ENCODE measurements at places on chromosomes 2 and 18.

GRCh38 chr2:161159456-161160225 is 587 bp upstream of the TANK start:
- DNase-seq: no peak

GRCh38 chr2:167411367-167411766 is 523.1 kb downstream of the XIRP2 start:
- DNase-seq: no peak

GRCh38 chr2:30800159-30800558 is 7.1 kb downstream of the CAPN13 start:
- no peak for DNase-seq

DNA sequence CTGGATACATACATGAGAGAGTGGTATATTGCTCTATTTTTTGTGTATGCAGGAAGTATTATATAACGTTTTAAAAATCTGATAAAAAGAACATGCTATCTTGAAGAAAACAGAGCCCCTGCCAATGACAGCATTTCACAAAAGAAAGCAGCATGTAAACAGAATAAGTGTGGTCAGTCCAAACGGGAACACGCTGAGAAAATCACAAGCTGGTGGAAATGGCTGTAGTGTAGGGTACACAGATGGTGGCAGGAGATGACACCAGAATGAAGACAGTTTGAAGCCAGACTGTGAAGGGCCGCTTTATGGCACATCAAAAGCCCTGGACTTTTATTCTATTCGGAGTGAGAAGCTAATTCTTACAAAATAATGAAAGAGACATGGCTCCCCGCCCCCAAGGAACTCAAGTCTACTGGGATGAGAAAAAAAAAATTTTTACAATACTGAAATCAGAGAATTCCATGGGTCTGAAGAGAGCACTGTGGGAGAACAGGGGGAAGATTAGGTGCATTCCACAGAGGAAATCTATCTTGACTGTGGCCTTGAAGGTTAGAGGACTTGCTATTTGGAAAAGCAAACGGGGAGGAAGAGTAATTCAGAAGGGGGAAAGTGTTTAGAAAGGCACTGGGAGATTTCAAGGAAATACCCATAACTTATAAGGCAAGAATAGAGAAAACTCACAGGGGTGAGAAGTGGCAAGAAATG is 217.7 kb upstream of the SMAD7 start:
- DNase-seq: no peak

DNA sequence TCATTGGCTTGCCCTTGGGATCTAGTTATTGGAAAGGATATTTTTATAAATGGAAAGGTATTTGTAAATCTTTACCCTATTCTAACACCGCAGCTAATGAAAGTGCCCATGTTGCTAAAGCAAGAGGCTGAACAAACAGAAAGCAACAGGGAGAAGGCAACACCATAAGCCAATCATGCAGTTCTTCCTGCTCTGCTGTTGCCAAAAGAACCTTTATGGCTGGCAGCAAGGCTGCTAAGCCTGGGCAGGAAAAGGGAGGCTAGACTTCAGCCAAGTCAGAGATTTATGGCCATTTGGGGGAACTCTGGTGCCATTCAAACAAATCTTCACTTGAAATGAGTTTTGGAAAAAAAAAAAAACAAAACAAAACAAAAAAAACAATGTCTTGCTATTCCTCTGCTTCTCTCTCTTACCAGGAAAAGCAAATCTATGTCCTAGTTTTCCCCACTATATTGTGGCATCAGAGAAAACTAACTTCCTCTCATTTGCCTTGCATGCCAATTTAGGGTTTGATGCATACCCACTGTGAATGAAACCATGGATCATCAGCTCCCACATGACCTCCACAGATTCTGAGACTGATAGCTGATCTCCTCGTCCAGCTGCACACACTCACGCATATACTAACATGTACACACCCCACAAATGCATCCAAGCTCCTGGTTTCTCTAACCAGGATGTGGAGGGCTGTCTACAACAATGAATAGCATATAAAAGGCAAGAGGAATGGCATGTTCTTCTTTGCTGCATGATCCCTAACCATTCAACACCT is 179.3 kb downstream of the C1D start:
- DNase-seq: no peak

- DNase-seq: no peak
Observed at GRCh38 chr18:73733806-73734314, 413.8 kb downstream of the FBXO15 start.

DNA sequence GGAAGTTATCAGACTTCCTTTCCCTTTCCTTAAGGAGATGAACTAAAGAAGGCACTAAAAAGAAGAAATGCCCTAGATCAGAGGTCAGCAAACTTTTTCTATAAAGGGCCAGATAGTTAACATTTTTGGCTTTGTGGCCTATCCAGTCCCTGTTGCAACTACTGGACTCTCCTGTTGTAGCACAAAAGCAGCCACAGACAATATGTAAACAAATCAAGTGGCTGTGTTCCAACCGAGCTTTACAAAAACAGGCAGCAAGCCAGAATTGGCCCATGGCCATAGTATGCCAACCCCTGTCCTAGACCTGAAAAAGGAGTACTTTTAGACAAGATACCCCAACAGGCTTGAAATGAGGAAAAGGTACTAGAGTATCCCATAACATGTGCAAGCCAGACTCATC is 10.9 kb downstream of the NHEJ1 start:
- no peak for DNase-seq

DNA sequence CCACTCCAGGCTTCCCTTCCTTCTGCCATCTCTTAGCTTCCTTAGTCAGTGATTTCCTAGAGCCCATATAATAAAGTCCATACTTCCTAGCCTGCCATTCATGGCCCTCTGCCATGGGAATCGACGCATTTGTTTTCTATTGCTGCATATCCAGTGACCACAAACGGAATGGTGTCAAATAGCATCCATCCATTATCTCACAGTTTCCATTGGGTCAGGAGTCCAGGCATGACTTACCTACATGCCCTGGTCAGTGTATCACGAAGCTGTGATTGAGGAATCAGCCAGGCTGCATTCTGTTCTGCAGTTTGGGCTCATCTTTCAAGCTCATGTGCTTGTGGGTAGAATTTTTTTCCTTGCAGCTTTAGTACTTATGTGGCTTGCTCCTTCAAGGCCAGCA is 209.7 kb upstream of the EPAS1 start:
- no peak for DNase-seq

GRCh38 chr2:73408198-73408597 is 22.6 kb downstream of the ALMS1 start:
- DNase-seq: no peak

DNA sequence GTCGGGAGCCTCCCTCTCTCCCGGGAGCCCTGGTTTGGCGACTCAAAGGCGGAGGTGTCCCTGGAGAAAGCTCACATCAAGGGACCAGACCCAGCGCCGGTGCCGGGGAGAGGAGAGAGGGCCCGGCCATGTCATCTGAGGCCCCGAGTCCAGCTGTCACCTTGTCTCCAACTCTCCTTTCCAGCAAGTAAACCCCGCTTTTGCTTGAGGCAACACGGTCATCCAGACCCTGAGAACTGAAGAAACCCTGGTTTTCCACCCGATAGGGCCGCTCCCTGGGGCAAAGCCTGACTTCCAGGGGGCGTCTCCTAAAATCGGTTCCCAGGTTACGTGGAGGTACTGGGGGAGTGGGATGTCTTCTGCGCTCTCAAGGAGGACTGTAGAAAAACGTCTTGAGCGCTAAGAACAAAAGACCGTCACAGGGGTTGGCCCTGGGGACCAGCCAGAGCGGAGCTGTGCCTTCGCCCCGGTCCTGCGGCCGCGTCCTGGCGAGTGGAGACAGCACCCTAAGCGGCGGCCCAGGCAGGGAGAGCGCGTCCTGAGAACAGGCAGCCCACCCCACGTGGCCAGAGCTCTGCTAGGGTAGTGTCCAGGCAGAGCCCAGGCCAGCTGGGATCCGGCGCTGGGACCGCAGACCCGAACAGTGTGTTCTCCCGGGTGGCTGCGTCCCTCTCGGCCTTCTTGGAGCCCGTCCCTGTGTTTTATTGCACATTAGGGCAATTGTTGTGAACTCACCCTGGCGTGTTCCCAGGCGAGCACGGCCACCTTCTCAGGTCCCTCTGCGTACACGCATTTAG is 55.7 kb downstream of the TMEM18 start:
- no peak for DNase-seq

GRCh38 chr2:223090540-223091235 is 38.7 kb downstream of the KCNE4 start:
- DNase-seq: no peak

- no peak for DNase-seq
Observed at GRCh38 chr2:123720760-123721159, 304.3 kb upstream of the CNTNAP5 start.

GRCh38 chr18:58497845-58498244 is 131.0 kb downstream of the ALPK2 start:
- no peak for DNase-seq

DNA sequence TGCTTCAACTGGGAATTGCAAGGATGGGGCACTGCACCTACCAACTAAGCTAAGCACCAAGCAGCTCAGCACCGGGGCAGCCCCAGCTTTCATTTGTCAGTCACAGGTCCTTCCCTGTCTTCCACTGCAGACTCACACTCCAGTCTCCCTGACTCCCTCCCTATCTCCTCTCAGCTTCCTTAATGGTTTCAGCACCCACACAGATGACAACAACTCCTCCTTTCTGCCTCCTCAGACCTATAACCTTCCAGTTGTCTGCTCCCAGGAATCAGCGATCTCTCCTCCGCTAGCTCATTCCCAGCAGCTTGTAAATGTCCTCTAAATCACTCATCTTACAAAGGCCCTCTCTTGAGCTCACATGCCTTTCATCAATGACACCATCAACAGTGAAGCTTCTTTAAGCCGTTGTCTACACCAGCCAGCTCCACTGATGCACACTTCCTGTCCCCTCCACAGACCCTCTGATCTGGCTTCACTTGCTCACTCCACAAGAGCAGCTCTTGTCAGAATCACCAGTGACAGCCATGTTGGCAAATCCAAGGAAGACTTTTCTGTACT is 32.1 kb downstream of the CLASP1 start:
- peak; percentile 20 for DNase-seq

DNA sequence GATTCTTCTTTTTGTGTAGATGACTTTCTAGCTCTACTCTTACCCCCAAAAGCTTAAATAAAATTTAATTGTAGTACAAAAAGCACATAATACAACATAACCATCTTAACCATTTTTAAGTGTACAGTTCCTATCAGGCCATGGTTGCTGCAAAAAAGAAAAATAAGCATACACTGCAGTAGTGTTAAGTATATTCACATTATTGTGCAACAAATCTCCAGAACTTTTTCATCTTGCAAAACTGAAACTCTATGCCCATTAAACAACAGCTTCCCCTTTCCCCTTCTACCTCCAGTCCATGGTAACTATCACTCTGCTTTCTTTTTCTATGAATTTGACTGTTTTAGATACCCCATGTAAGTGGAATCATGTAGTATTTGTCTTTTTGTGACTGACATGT is 18.1 kb downstream of the PPM1B start:
- DNase-seq: no peak

DNA sequence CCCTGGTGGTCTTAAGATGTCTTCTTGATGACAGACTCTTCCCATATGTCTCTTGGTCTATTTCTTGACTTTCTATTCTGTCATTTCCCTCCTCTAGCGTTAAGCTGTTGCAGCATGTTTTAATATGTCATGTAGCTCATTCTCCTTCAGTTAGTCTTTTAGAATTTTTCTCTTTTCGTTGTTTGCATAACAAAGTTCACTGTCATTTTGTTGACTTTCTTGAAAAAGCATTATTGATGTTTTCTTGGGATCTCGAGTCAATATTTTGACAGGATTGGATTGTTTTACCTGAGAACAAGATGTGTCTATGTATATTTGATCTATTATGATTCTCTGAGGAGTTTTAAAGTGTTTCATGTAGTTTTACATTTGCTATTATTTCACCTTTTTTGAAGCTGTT is 24.8 kb downstream of the SOCS6 start:
- no peak for DNase-seq

GRCh38 chr2:236449167-236449761 is 120.4 kb upstream of the ACKR3 start:
- DNase-seq: no peak

- DNase-seq: no peak
Observed at GRCh38 chr2:138219961-138220360, 255.7 kb downstream of the HNMT start.

DNA sequence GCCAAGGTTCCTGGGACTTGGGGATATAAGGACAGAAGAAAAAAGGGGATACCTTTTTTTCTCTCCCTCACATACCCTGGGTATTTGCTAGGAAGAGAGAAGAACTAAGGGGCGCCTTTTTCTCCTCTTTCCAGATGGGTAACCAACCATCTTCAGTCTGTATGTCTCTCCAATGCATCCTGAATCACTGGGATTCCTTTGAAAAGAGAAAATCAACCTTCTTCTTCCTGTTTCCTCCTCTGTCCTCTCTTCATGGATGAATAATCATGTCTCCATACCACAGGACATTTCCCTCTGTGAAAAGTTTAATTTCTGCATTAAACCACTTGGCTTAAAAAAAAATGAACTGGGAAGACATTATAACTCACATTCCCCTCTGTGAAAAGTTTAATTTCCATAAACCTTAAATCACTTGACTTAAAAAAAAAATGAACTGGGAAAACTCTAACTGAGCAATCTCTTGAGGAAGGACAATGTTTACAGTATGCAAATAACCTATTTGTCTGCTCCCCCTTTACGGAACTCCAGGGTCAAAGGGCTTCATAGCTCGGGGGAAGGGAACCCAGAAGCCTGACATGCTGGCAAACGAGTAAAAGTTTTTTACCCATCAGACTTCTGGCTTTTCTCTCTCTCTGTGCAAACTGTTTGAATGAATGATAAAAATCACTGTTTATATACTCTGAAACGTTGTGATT is 56.7 kb upstream of the FAM98A start:
- DNase-seq: no peak

DNA sequence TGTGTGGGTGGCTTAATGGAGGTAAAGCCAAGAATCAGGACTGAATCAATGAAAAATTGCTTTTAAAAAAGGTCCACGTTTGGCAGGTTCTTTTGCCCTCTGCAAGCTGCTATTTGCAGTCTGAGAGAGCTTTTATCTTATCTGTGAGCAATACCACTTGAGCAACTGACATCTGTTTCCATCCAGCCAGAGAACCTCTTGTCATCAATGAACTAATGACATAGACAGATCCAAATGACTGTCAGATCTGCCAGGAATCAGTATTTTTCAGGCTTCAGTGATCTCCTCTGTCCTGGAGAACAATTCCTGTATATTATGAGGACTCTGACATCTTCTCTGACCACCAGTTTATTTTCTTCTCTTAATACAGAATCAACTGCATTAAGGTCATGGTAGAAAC is 608.1 kb downstream of the LRP1B start:
- no peak for DNase-seq

DNA sequence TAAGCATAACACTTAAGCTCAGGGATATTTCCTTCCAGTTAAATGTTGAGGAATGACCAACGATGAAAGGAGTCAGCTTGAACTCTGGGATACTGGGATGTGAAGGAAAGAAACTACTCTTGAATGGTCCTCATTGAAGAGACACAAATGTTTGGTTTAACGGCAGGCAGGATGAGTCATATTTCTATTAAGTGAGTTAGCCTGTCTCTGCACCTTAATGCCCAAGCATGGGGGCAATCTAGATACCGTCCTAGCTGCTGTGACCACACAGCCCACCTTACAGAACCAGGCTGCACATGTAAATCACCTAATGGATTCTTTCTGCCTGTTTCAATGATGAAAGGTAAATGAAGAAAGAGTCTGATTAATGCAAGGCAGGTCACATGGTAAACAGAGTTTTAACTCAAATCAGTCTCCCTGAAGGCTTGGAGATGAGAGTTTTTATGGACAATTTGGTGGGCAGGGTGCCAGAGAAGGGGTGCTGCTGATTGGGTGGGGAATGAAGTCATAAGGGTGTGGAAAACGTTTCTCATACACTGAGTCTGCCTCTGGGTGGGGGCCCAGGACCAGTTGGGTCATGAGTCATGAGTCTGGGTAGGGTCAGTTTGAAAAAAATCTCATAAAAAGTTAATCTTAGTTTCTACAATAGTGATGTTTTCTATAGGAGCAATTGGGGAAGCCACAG is 144.6 kb upstream of the MMADHC start:
- DNase-seq: no peak
